T-cell (primary cell): ENCODE measurements at places on chromosomes 5 and 9. TPM values are rescaled to one million over a fixed set of nuclear protein-coding genes. Genes with fewer than 3 reads are reported as not detected.

Gene PCDHGB4
- 0.09 TPM for total RNA-seq

DNA sequence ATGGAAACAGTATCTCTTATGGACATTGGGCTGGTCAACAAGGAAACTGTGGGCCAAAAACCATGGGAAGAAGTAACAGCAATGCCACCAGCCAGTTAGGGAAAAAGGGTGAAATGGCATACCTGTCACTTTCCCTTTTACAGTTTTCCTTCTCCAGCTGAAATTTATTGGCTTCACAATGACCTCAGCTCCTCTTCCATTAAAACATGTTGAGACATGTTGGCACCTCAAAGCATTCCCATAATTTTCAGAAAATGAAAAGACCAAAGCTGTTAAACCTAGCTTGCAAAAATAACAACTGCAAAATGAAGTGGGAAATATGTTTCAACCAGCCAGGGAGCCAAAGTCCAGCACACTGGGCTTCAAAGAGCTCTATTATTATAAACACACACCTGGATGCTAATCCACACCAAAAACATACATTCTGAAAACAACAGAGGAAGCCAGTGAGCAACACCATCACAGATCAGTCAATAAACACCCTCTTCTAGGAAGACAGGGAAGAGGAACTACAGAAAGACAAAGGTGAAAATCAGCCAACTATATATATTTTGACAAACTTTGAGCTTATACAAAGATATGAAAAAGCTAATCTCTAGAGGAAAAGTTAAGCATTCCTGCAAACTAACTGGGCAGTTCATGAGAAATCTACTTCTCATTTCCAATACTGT is 78.4 kb upstream of the PTGER4 start:
- DNase-seq, result no peak
- H3K4me1 ChIP-seq, result peaks cover 20% of the 10 kb centered on the region
- no peak overlapping the region for H3K4me3 ChIP-seq

- no peaks in the 10 kb centered on the region for H3K4me1 ChIP-seq
- H3K27ac ChIP-seq, result no peak overlapping the region
- no peaks in the 10 kb centered on the region for H3K36me3 ChIP-seq
- DNase-seq, result no peak
Observed at GRCh38 chr9:78371981-78372380, 75.1 kb downstream of the PSAT1 start.

DNA sequence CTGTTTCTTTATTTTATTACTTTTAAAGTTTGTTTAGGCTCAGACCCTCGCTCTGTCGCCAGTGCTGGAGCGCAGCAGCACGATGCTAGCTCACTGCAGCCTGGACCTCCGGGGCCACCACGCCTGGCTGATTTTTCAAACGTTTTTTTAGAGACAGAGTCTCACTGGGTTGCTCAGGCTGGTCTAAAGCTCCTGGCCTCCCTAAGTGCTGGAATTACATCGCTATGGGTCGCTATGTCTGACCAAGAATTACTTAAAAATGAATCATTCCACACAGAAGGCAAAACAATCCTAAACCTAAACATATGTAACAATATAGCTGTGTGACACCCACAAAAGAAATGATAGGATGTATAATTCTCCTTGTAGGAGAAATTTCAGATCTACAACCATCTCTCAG is 86.9 kb upstream of the SIMC1 start:
- H3K4me3 ChIP-seq, result no peak overlapping the region
- H3K4me1 ChIP-seq, result no peaks in the 10 kb centered on the region
- no peak for DNase-seq

Gene DND1
- 5.5 TPM for total RNA-seq
